ENCODE measurements at places on chromosomes 7 and 10.

DNA sequence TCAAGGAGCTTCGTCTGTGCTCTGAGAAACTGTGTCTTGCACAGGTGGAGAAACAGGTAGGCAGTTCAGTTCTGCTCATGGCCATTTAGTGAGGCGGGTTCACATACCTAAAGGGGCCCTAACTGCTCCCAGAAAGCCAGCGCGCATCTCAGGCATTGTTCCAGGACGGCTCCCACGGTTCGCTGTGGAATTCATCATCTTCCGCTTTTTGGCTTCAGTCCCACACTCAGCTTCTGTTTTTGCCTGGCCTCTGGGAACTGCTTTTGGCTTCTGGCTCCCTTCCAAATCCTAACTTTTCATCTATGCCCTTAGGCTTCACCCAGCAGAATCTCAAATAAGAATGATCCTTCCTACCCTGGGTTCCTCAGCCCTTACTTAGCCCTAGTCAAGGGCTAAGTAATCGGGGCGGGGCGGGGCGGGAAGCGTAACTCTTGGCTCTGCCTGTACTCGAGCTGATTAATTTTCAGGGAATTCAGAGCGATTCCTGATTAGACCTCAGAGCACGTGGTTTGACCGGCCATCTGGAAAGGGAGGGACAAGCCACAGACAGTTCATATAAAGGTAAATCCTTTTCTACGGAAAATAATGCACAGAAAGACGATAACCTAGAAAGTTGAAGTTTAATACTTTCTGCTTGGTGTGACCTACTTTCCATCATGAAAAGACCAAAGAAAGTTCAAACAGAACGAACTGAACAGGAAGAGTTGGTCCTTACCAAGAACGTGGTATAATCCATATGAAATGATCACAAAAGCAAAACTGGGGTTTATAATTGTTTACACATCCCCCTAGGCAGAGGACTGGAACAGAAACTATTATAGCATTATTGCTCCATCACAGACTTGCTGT, 105.7 kb downstream of the ST8SIA6 start:
- DNase-seq: peak; percentile 86

DNA sequence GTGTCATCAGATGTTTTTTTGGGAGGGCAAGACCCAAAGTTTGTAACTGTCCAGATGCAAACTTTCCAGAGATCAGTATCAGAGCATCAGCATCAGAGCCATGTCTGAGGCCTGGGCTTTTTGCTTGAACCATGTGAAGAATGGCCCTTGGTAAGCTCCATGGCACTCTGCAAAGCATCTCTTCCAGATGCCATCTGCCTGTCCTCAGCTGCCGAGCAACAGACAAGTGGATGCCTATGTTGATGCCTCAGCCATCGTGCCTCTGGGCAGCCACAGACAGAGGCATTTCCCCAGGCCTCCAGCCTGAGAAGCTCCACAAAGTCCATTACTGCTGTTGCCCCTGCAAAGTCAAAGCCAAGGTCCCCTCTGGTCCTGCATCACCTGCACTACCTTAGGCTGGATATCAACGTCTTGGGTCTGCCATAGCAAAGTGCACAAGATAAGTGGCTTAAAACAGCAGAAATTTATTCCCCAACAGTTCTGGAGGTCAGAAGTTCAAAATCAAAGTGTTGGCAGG, 670.2 kb upstream of the MKI67 start:
- DNase-seq: no peak

- DNase-seq: no peak
Observed at GRCh38 chr10:5509236-5509635, 9.9 kb upstream of the CALML5 start.

DNA sequence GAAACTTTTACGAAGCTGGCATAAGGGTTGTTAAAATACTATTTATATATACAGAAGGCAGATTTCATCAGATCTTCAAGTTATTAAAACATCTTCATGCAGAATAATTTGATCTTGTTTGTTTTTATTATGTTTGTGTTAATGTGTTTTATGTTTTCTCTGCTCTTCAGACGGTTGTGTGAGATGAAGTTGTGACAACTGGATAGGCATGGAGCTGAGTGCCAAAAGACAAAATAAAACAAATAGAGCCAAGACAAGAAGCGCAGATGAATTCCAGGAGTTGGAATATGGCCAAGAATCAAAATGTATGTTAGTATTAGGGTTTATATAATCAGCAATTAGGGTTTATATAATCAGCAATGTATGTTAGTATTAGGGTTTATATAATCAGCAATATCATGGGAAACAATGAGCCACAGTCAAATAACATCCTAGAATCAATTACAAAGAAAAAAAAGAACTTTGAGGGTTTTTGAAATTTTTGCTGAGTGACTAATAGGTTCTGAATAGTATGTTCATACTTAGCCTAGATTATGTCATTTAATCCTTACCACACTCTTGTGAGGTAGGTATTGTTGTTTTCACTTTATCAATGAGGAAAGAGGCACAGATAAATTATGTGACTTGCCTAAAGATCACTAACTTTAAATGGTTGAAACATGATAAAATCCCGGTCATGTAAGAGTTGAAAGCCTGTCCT, 488.0 kb upstream of the STEAP1 start:
- no peak for DNase-seq

- no peak for DNase-seq
Observed at GRCh38 chr10:78065611-78066010, 31.9 kb downstream of the RPS24 start.

GRCh38 chr10:97648562-97649404, 8.3 kb downstream of the PI4K2A start:
- peak; percentile 91 for DNase-seq

DNA sequence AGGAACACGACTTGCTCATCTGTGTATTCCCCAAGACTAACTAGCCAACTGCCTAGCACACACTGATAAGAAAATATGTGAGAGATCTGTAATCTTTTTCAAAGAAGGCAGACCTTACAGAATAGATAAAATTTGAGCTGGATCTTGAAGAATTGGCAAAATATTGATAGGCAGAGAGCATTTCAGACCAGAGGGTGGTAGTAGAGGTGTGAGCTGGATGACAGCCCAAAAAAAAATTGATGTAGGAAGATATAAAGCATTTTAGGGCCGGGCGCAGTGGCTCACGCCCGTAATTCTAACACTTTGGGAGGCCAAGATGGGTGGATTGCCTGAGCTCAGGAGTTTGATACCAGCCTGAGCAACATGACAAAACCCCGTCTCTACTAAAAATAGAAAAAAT, 1.2 kb upstream of the ZNF746 start:
- DNase-seq: no peak

DNA sequence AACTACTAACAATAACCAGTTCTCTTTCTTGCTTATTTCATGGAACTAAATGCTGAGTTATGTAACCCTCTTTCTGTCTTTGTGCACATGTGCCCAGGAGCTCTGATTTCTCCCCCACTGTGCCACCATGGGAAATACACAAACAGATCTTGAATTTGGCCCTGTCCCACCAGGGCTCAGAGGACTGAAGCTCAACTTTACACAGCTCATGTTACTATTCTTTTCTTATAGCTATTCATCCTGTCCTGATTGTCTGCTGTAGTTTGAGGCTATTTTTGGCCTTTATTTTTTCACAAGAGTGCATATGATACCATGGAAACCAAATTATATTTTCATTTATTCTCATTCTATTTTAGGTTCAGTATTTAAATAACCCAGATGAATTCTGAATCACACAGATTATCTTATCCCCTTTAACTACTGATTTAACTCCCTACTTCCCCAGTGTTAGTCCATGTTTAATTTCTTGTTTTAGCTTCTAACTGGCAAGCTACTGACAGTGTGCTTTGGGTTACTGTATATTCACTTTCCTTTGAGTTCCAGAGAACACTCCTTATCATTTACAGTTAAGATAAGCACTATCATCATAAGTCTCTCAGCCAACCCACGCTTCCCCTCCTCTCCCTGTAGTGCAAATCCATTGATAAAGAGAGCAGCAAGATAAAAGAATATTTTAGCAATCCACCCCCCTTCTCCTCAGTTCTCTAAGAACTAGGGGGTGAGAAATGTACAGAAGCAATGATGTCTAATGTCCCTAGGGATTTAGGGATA, 71.8 kb upstream of the GSDME start:
- DNase-seq: peak; percentile 69

GRCh38 chr7:53697913-53698312, 662.5 kb downstream of the POM121L12 start:
- no peak for DNase-seq

DNA sequence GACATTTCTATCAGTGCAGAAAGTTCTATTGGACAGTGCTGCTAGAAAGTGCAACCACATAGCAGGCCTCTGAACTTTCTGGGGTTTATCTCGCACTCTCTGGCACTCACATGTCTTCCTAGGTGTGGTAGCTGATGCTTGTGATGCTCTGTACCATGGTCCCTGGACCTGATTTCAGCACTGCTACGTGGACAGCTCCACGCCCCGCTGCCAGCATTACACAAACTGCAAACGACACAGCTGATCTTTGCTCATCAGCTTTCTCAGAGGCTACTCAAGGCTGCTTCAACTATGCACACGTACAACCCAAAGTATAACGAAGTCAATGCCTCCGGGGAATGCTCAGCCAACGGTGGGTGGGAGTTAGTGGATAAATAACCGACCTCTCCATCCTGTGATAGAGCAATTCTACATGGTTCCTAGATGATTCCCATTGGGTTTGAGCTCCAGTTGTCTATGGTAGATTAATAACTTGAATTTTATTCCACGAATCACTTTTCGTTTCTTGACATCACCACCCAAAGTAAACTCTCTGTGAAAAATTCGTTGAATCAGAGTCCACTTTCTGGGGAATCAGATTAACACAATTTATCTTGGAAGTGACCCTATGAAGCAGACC, 302.5 kb downstream of the ACTR3B start:
- no peak for DNase-seq

DNA sequence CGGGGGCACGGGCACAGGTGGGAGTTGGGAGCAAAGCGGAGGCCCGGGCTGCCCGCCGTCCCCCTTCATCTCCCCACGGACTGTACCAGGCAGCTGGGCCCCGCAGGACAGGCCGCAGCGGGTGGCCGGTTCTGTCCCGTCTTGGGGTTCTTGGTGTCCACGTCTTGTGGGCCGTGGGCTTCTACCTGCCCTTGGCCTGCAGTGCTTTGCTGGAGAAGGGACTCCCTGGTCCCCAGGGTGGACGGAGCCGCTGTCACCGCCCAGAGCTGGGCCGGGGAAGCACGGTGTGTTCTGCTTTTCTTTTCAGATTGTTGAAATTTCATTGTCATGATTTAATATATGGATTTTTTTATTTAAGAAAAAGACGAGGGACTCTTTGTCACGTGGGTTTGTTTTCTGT, 11.8 kb downstream of the MAFK start:
- no peak for DNase-seq

DNA sequence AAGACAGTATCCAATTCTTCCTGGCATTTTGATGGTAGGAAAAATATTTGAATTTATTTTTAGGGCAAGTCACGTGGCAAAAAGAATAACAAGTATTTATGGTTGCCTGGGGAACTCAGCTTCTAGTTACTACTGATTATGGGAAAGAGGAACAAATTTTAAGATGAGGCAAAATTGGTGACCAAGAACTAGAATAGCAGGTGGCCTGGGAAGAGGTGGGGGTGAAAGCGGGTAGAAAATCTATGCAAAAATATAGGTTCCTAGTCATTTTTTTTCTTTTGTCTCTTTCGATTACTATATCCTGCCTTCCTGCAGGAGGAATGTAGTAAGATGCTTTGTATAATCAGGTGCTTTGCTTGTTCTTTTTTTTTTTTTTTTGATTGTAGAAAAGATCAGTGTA, 27.8 kb downstream of the ENTPD1 start:
- DNase-seq: no peak

DNA sequence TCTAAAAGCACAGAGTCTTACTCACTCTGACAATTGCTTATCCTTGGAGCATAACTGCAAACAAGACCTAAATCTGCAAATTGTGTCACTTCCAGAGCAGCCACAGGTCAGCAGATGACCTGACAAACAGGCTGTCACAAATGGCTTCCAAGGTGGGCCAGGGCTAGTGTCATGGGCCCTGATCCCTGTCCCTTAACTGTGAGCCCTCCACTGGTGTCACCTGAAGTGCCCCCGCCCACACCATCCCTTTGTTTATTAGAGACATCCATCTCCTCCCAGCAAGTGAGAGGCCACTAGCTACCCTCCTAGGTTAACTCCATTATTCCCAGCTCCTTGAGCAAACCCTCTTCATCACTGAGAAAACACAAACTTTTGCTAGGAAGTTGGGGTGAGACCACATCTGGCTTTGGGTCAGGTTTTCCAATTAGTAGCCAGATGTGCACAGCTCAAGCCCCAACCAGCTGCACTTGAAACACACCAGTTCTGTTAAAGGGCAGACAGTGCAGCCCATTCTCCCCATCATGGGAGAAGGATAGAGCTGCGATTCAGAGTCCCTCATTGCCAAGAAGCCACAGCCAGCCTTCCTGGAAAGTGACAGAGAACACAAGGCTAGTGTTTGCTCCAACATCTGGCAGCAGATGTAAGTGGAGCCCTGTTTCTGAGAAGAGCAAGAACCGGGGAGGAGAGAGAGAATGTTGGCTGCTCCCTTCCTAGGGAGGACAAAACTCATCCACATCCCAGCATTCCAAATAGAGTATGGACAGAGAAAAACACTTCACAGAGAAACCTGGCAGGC, 75.7 kb upstream of the NANOS1 start:
- no peak for DNase-seq

- no peak for DNase-seq
Observed at GRCh38 chr10:57959318-57960006, 308.2 kb downstream of the IPMK start.

- DNase-seq: no peak
Observed at GRCh38 chr10:79173582-79174262, 105.0 kb downstream of the ZMIZ1 start.

DNA sequence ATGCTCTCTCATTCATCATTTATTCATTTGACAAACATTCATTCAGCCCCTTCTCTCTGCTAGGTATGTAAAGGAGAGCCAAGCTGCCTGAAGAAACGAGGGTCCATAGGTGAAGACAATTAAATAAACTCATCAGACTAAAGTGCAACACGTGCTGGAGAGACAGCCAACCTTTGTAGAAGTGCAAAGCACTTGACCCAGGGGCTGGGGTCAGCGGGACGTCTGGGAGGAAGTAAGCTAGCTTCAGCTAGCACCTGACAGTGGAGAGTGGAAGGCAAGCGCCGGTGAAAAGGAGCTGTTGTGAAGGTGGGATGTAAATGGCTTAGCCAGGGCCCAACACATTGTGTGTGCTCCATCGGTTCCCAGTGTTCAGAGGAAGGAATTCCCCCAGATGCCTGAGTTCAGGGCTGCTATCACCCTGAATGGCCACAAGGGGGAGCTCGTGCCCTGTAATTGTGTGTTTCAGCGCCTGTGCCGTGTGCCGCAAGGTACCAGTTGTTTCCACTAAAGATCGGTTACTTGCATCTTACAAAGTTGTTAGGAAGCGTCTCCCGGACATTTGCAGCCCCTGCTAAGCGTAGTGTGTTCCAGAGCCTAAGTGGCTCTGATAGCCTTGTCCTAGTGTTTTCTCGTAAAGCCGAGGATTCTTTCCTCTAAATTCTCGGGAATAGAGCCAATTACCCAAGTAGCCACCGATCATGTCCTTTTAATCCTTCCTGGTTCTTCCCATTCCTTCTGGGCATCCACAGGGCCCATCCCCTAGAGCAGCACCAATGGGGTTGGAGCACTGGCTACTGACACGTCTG, 30.6 kb downstream of the TLX1 start:
- peak; percentile 82 for DNase-seq

GRCh38 chr7:14321947-14322346, 332.5 kb upstream of the ETV1 start:
- no peak for DNase-seq

- no peak for DNase-seq
Observed at GRCh38 chr7:93883078-93883916, 7.3 kb downstream of the TFPI2 start.
